ENCODE measurements at places on chromosomes 6 and 20.

GRCh38 chr6:24249926-24250325 is 107.9 kb downstream of the DCDC2 start:
- DNase-seq: no peak

DNA sequence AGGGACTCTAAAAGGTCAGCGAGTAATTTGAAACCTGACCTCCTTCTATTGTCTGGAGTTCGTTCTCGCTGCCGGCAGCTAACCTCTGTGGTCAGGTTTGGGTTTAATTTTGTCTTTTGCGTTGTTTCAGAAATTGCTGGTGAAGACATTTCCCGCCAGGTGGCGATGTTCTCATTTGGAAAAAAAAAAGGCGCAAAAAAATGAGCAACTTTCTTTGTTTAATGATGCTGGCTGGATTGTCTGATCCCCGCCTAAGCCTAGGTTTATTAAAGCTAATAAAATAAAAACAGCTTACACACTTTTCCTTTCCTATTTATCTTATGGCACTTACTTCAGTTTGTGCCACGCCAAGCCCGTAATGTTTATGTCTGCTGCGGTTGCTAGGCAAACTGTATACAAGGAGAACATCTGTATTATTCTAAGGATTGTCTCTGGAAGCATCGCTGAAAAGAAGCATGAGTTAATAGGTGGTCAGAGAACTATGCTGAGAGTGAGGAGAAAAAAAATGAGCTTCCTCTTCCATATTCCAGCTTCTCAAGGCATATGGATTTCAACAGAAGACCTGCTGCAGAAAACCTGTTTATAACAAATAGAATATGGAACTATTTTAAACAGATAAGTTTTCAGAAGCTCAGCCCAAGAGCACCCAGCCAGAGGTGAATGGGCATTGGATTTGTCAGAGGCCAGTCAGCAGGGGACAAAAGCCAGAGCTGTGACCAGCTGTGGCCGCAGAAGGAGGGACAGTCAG is 205.7 kb downstream of the DOK5 start:
- DNase-seq: peak; percentile 49

DNA sequence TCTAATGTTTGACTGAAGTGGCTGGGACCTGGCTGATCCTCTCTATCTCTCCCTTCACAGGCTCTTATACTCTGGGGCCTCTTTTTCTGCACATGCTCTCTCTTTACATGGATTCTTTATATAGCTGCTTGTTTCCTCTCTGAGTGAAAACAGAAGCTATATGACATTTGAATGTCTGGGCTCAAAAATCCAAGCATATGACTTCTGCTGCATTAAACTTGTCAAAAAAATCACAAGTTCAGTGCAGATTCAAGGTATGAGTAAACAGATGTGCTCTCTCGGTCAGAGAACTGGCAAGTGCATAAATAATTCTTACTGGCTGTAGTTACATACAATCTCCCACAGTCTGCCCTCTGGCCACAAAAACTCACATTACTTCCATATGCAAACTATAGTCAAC is 96.6 kb downstream of the LCA5 start:
- no peak for DNase-seq

DNA sequence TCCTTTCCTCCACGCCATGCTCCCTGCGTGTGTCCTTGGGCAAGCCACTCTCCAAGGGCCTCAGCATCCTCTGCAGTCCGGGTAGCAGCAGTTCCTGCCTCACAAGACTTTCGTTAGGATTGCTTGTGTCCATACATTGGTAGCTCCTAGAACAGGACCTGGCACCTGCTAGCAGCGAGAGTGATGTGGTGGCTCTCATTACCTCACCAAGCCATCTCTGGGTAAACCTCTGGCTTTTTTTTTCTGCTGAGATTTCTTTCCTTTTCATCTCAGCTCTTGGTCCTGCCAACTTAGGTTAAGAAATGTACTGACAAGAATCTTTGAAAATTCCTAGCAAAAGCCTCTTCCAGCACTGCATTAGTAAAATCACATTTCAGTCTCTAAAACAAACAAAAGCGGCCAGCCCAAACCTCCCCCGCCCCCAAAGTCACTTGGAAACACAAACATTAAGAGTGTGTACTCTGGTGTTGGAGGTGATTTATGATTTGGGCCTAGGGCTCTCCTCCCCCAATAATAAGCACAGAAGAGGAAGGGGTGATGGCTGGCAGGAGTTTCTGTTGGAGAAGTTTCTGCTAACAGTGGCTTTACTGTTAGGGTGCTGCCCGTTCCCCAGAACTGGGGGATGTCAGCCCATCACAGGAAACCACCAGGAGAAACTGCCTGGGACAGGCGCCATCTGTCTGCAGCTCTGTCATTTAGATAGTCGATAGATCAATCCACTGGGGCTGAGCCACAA is 199.2 kb downstream of the CD83 start:
- no peak for DNase-seq

DNA sequence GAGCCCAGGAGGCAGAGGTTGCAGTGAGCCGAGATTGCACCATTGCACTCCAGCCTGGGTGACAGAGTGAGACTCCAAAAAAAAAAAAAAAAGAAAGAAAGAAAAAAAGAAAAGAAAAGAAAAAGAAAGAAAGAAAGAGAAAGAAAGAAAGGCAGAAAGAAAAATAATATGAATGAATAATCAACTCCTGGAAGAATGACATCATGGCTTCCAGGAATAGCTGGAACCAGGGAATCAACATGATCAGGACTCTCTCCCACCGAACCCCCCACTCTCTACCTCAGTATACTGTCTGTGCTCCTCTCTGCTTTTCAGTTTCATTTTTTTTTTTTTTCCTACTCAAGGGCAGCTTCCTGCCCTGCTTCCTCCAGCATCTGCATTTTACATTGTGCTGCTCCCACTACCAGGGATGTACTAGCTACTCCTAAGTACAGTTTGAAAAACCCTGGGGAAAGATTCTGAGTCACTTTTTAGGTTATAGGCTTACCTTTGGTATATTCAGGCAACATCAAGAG is 19.7 kb upstream of the MTCL3 start:
- peak; percentile 23 for DNase-seq

- DNase-seq: peak; percentile 51
Measured at GRCh38 chr6:117829594-117830319, 77.3 kb upstream of the SLC35F1 start.

GRCh38 chr20:13333793-13334192 is 112.7 kb downstream of the ISM1 start:
- no peak for DNase-seq

- no peak for DNase-seq
Measured at GRCh38 chr6:47075168-47075567, 33.0 kb upstream of the ADGRF1 start.

DNA sequence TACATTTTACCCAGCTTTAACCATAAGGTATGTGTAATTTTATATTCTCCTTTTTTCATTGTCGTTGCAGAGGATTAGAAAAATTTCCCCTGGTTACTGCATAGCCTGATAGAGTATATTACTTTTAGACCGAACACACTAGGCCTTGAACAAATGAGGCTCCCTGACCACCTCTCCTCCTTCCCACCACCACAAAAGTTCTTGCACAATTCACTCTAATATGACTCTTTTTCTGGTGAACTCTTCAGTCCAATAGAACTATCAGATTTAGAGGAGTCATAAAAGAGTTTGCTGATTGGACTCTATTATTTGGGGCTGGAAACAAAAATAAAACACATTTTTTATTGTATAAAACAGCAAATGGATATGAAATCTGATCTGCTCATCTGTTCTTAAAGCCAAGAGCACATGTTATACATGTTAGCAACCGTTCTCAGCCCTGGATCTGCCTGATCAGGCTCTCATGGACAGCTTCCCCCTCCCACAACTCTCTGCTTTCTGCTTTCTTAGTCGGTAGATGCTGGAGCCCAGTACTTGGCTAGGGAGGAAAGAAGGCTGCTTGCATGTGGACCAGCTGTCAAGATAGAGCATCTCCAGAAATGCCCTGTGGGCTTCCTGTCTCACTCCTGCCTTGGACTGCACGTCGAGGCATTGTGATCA is 83.5 kb downstream of the CD164 start:
- DNase-seq: no peak

DNA sequence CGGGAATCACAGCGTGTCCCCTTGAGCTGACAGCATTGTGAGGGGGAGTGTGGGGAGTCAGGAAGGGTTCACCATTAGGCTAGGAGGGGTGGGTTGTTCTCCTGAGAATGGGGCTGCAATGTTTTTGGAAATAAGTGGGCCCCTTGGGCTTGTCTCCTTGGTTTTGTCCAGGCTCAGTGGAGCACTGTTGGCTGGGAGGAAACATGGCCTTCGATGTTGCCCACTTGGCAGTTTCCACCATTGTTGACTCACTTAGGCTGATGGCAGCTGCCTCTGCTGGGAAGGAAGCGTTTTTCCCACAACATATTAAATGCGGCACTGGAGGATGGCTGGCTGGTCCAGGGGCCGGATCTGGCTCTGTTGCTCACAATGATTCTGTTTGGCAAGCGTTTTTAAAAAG is 512.1 kb downstream of the QKI start:
- no peak for DNase-seq

DNA sequence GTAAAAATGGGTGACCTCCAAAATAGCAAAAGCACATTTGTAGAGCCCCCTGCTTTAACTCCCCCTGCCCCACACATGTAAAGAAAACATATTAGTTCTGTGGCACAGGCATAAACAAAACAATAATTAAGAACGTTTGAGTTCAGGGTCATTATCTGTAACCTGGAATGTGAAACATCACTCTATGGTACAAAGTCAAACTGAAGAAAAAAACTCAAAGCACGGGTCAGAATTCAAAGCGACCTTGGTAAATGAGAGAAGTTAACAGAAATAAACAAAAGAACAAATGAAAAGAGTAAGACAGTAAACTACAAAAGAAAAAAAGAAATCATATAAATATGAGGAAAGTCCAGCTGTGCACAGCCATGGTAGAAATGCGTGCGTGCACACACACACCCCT is 67.5 kb downstream of the PKHD1 start:
- DNase-seq: no peak

DNA sequence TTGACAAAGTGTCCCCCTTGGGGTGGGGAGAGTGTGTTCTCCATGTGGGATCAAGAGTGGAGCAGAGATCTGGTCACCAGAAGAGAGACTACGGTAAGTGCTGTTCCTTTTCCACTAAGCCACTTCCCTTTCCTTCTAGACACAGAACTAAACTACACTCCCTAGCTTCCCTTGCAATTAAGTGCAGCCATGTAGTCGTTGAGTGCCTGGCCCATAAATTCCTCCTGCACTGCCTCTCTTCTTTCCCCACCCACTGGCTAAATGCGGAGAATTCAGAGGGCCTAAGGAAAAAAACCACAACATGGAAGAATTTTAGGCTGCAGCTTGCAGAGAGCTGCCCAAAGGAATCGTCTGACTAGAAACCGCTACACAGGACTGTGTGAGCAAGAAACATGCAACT is 1.5 kb downstream of the WDR27 start:
- DNase-seq: peak; percentile 46

- peak; percentile 98 for DNase-seq
Measured at GRCh38 chr20:23225407-23226060, 125.1 kb upstream of the NXT1 start.

DNA sequence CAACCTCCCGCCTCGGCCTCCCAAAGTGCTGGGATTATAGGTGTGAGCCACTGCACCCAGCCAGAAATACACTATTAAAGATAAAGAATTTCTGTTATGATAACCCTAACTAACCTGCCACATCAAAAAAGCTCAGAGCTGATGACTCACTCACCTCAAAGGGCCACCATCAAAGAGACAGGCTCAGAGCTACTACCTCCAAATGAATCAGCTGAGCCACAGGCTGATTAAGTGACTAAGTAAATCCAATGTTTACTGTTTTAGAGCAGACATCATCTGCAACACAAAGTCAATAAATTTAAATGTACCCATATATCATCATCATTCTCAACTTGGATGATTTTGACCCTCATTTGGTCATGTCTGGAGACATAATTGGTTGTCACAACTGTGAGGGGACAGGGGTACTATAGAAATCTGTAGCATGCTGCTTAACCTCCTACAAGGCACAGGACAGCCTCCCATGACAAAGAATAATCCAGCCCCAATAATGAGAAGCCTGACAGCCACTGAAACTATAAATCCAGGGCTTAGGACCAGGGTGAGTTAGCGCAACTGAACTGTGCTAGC is 106.5 kb downstream of the ATP9A start:
- peak; percentile 39 for DNase-seq

GRCh38 chr20:37290158-37290810 is 829 bp downstream of the MANBAL start:
- no peak for DNase-seq

GRCh38 chr6:83119742-83120300 is 52.4 kb downstream of the DOP1A start:
- peak; percentile 14 for DNase-seq

DNA sequence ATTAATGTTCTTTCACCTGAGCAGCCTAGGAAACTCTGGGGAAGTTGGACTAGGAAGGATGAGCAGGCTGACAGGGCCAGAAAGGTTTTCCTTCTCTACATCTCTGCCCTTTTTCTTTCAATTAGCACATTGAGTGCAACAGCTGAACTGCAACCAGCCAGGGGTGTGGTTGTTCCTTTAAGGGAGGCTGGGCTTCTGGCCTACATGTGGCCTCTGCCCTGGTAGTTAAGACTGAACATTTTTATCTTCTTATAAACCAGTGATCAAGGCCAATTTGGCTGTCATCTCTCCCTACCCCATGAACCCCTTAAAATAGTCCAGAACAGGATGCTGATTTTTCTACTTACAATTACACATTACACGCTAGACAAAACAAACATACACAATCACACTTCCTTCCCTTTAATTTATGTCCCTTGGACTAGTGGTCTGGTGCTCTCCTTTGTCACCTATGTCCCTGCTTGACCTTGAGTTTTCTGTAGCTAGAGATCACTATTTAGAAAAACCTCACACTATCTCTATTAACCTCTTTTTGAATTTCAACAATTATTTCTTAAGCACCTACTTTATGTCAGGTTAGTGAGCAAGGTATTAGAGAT is 60.3 kb downstream of the RNF217 start:
- DNase-seq: peak; percentile 55

DNA sequence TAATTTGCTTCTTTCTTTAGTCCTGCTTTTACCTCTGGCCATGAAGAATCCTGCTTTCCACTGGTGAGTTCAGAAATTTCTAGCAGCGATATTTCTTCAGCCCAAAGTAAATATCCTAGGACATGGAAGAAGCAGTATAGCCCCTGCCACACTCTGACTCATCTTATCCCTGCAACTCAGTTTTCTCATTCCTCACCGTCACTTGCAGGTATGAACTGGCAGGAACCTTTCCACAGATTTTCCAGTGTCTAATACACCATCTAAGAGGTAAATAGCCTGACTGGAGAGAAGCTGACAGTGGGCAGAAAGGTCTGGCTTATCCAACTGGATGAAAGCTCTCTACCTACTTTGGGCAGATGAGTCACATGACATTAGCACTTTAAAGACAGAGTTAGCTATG is 816.7 kb upstream of the FLRT3 start:
- no peak for DNase-seq

DNA sequence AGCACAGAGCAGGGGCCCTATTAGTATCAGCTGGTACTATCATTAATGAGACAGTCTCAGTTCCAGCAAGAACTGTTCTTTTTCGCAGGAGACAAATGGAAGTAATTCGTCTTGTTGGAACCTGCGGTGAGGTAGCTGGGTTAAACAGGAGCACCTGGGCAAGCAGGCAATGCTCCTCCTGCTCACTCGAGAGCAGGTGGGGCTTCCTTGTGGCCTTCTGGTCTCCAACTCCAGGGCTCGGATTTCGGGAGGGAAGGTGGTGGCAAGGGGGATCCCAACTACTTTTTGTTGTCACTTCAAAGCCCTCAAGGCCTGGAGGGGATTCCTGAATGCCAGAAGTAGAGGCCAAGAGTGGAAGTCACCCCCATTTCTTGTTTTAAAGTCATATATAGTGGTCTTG is 1.3 kb upstream of the SPEF1 start:
- no peak for DNase-seq
